ENCODE measurements at places on chromosomes 5 and 9.
A peak's percentile ranks its signal among the peaks of the same experiment; 100 is the strongest.

DNA sequence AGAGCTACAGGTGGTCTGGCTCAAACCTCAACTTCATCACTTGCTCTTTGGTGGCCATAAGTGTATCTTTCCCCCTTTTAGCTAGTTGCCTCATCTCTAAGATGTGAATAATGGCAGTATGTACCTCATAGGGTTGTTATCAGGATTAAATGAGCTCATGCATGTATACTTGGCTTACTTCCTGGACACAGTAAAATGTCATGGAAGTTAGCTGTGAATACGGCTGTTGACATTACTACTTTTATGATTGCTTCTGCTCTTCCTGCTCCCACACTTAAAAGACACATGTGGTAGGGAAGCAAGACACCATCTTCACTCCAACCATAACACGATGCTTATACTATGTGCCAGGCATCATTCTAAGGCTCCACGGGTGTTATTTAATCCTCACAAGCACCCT is 114.5 kb upstream of the GPR151 start:
- no peak for DNase-seq

DNA sequence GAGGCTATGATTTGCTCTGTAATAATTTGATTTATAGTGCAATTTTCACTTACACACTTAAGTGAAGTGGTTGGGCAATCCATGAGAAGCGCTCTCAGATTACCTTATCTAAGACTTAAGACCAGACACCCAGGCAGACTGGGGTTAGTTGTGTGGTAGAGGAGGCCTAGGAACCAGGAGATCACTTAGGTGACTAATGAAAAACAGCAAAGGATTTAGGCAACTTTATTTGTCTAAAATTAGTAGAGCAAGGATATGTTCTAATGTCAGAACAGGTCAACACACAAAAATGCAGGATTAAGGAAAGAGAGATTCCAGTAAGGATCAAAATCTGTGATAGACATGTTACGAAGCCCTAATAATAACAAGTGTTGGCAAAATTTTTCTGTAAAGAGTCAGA is 913.8 kb downstream of the TLE1 start:
- no peak for DNase-seq

DNA sequence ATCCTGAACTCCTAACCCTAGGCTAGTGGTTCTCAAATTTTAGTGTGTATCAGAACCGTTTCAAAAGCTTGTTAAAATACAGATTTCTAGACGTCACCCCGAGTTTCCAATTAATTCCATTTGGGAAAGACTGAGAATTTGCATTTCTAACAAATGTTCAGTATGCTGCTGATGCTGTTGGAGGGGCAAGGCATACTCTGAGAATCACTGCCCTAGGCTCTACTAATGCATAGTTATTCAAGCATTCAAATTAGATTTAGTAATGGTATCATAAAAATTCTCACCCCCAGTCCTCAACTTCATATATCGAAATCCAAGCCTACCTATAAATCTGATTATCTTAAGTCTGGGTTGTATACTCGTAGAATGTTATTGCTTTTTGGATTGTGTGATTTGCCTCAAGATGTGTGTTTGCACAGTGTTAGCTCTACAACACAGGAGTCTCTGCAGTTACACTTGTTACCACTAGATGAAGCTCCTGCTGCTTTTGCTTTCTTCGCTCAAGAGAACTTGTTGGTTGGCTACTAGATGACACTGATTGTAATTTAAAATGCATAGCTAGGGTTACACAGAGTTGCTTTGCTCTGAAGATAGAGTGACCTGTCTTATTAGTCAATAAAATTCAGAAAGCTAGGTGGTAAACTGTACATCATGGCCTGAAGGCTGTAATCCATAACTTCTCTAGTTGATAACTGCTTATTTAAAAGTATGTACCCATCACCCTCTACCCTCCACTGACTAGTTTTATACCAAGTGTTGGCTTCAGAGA is 7.5 kb upstream of the ERAP2 start:
- DNase-seq, result no peak

- DNase-seq, result no peak
Measured at GRCh38 chr9:7073706-7074105, 315.9 kb downstream of the KDM4C start.

GRCh38 chr5:1014781-1015221 is 6.2 kb downstream of the NKD2 start:
- DNase-seq, result no peak

DNA sequence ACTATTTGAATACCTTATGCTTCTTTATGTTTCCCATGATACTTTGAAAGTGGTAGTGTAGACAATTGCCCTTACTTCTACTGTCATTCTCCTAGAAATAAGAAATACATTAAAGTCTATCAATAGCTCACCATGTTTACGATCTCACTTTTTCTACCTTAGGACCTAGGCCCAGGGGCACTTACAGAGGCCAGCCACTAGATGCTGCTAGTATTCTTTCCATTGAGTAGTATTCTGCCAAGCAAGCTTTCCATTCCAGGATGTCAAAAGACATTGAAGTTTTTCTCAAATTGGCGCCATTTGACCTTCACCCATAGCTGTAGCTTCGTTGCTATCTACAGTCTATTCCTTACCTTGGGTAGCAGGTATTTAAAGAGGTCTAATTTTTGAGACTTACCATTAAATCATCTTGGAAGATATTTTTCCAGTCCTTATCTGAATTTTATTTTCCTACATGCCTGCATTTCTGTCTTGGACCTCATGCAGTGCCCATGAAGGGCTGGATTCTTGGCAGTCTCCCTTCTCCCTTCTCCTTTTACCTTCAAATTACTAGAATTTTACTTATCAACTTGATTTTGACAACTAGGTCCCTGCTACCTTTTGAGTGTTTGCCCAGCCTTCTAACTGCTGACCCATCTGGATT is 246.0 kb upstream of the NUDT12 start:
- DNase-seq, result no peak

DNA sequence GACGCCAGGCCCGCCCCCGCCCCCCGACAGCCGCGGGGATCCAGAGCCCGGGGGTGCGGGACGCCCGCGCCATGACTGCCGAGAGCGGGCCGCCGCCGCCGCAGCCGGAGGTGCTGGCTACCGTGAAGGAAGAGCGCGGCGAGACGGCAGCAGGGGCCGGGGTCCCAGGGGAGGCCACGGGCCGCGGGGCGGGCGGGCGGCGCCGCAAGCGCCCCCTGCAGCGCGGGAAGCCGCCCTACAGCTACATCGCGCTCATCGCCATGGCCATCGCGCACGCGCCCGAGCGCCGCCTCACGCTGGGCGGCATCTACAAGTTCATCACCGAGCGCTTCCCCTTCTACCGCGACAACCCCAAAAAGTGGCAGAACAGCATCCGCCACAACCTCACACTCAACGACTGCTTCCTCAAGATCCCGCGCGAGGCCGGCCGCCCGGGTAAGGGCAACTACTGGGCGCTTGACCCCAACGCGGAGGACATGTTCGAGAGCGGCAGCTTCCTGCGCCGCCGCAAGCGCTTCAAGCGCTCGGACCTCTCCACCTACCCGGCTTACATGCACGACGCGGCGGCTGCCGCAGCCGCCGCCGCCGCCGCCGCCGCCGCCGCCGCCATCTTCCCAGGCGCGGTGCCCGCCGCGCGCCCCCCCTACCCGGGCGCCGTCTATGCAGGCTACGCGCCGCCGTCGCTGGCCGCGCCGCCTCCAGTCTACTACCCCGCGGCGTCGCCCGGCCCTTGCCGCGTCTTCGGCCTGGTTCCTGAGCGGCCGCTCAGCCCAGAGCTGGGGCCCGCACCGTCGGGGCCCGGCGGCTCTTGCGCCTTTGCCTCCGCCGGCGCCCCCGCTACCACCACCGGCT is 1.0 kb downstream of the FOXE1 start:
- peak; percentile 59 for DNase-seq

GRCh38 chr9:17725399-17726010 is 146.6 kb downstream of the SH3GL2 start:
- DNase-seq, result no peak

GRCh38 chr5:181151146-181151545 is 3.8 kb downstream of the OR2V2 start:
- DNase-seq, result no peak

GRCh38 chr5:39755452-39755851 is 330.7 kb upstream of the DAB2 start:
- DNase-seq, result no peak

DNA sequence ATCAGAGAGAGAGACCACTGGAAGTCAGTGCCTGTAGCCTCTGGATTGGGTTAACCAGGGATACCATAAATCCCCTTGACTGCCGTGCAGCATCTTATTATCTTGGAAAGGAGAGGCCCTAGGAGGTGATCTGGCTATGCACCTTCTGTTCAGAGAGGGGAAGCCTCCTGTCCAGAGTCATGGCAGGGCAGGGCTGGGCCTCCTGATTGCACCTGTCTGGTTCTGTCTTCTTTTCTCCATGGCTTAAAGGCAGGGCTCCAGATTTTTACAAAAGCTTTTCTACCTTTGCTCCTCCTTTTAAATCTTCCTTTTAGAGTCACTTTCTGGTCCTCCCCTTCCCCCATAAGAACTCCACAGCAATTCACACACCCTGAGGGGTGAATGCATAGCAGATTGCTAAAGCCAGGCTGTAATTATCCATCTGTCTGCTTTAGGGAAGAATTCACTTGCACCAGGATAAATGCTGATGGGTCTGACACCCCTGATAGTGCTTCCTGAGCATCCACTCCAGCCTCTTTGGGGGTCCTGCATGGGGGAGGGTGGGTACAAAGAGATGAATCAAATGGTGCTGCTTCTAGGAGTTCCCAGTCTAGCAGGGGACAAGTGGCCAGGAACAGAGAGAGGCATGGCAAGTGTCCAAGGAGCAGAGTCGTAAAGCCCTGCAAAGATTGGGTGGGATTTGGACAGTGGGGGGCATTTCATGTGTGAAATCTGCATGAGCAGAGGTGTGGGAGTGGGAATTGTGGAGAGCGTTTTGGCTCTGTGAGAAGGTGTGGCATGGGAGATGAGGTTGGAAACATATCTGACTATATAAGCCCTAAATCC is 141.3 kb upstream of the ALDH1B1 start:
- no peak for DNase-seq

DNA sequence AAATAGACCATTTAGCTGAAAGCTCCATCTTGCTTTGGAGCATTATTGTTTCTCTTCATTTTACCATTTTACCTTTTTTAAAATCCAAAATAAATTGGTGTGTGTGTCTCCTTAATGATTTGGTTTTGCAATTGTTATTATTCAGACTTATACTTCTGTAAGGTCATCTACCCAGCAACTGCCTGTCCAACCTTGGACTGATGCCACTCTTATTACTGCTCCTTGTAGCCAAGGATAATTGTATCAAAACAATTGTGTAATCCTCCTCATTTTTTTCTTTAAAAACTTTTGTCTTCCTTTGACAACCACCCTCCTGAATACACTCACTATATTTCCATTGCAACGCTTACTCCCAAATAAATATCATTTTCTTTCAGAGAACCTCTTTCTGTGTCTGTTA is 30.3 kb upstream of the HMGCR start:
- no peak for DNase-seq

- peak; percentile 60 for DNase-seq
Measured at GRCh38 chr9:137031904-137032640, at the start of gene FUT7. TSS of gene FUT7 (minus strand) at chr9:137032088. CDS start at chr9:137031991, 97 bp downstream.

- DNase-seq, result peak; percentile 37
Measured at GRCh38 chr9:5626727-5627634, 1.9 kb upstream of the RIC1 start.

- no peak for DNase-seq
Measured at GRCh38 chr5:170745481-170746071, 37.9 kb upstream of the GABRP start.

GRCh38 chr5:31237174-31237573 is 43.7 kb downstream of the CDH6 start:
- DNase-seq, result no peak

GRCh38 chr9:133371261-133371711 is 4.6 kb downstream of the SURF4 start:
- DNase-seq, result peak; percentile 84

DNA sequence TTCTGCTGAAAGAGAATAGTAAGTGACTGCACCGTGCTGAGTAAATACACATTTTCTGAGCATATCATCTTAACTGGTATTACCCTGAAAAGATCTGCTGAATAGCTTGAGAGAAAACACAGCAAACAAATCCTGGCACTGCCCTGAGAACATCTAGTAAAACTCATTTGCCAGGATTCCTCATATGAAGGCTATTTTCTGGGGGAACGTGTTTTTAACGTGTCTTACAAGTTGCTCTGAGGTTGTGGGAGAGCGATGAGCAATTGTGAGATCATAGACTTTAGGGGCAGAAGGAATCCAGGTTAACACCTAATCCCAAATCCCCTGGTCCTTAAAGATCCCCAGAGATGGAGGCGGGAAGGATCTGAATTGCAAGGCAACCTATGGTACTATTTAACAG is 331.9 kb upstream of the RFX3 start:
- no peak for DNase-seq

DNA sequence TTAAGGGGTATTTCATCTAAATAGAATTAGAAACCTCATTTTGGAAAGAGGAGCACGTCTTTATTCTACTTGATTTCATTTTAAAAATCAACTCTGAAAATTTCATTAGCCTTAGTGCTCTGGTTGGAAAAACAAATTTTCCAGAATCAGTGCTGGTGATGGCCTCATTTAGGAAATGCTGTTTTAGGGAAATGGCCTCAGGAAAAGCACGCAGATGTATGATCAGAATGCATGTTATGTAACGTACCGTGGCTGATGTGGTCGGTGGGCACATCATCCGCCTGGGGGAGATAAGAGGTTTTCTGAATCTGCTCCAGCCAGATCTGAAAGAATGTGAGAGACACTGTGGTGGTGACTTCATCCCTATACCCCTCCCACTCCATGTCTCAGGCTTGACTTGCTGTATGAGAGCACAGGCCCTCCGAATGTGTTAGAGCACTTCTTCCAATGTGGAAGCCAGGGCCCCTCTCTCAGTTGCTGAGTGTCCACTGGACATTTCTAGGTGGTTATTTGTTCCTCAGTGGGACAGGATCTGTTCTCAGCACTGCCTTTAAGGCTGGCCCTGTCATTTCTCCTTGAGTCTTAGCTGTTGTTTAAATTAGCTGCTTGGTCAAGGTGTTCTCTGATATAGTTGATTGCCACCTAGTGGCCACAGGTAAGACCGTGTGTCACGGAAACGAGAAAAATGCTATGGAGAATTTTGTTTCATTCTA is 96.5 kb downstream of the ARHGAP26 start:
- DNase-seq, result peak; percentile 40

- no peak for DNase-seq
Measured at GRCh38 chr9:15142878-15143534, 164.0 kb downstream of the TTC39B start.

DNA sequence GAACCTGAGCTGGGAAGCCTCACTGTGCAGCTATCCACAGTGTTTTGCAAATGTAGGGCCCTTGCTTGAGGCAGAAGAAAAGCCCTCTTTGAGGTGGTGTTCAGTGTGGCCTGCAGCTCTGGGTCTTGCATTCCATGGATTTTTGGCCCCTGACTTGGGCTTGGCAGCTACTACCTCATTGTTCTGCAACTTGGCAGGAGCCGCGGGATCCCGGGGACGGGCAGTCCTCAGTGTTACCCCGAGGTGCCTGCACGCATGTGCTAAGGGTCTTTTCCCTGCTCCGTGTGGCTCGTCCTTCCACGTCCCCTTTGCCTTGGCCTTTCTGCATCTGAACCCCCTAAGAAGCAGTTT is 39.8 kb downstream of the NEK6 start:
- DNase-seq, result no peak

DNA sequence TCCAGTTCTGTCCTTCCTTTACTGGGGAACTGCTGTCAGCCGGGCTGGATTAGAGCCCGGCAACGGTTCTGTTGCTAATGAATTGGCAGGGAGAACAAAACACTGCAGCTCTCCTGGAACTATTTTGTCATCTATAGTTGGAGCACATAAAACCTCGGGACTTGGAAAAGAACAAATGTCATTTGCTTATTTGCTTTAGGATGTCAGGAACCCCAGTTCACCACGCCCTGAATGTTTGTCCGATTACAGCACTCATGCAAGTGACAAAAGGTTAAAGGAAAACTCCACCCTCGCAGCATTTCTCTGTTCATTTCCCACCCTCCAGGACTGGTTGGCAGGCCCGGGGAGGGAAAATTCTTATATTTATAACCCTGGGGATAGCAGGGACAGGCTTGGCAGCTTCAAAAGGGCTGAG is 66.4 kb upstream of the PLPP1 start:
- no peak for DNase-seq

Measured in activated naive CD4-positive, alpha-beta T cell treated with Interleukin-2 at 50 U/mL for 16 hours (primary cell).